Inflammatory macrophage treated with lipopolysaccharide for 4 hours (primary cell): ENCODE measurements at places on chromosomes 6 and 20.
A peak's percentile ranks its signal among the peaks of the same experiment; 100 is the strongest.

- DNase-seq: no peak
These were observed 221.7 kb downstream of the ARHGAP18 start for GRCh38 chr6:129488313-129488712.

GRCh38 chr6:137218473-137218916, 690 bp downstream of the IFNGR1 start:
- DNase-seq: peak; percentile 98

DNA sequence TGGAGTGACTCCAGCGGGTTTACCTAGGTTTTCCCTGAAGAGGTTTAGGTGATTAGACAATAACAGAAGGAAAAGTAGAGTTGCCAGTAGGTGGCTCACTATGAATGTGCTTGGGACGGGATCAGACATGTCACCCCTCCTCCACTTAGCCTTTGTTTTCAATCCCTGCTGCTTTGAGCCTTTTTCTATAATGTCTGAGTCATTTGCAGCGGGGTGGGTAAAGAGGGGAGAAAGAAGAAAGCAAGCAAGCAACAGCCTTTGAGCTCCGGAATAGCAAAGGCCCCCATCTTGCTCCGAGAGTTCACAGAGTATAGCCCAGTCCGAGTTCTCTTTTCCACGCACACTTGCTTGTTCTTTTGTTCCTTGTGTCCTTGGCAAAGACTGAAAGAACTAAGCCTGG, 129.1 kb downstream of the PACRG start:
- DNase-seq: no peak

GRCh38 chr20:6055161-6055783, 1.4 kb upstream of the LRRN4 start:
- no peak for DNase-seq

- DNase-seq: no peak
These were observed 181.8 kb downstream of the MEI4 start for GRCh38 chr6:77834591-77834996.

GRCh38 chr6:120826253-120826652, 508.0 kb downstream of the TBC1D32 start:
- peak; percentile 2 for DNase-seq

- no peak for DNase-seq
These were observed 44.2 kb upstream of the RNF146 start for GRCh38 chr6:127222418-127222817.

- DNase-seq: no peak
These were observed 585.3 kb upstream of the ARID1B start for GRCh38 chr6:156191895-156192294.

DNA sequence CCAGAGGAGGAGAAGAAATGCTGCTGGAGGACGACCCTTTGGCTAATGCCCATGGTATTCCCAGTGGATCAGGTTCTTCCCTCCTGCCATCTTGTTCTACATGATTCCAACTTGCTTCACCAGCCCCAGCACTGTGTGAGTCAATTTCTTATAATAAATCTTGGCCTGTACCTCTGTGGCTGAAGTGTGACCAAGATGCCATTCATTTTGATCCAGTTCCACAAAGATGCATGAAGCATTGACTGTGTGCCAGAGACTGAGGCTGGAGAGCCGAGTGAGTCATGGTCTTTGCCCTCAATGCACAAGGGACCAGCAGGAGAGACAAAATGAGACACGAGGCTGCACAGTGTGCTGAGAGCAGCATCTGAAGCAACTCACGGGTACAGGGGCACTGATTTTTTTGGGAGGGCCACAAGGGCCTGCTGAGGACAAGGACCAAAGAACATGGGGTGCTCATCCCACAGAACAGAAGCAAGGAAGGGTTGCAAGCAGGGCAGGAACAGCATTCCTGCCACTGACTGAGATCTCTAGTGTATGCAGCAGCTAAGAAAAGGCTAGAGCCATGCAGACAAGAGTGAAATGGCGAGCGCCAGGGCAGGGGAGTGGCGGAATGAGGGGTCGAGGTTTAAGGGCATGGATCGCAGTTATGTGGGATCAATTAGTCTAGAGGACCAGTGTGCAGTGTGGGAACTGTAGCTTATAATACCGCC, 207.0 kb downstream of the THBS2 start:
- DNase-seq: no peak

GRCh38 chr20:53609491-53610445, 16.1 kb upstream of the ZNF217 start:
- DNase-seq: peak; percentile 43

DNA sequence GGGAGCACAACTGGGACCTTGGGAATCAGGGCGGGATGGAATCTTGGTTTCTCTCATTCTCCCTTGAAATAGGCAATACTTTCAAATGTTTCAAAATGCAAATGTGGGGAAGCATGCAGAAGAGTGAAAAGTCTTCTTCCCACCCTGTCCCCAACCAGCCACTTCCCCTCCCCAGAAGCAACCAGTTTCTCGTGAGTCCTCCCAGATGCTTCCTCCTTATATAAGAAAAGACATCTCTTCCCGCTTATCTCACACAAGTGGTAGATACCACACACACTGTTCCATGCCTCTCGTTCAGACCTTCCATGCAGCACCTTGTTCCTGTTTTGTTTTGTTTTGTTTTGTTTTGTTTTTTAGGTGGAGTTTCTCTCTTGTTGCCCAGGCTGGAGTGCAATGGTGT, 25.1 kb downstream of the HCK start:
- peak; percentile 81 for DNase-seq

- peak; percentile 92 for DNase-seq
These were observed 40.1 kb upstream of the AKIRIN2 start for GRCh38 chr6:87742106-87742505.

DNA sequence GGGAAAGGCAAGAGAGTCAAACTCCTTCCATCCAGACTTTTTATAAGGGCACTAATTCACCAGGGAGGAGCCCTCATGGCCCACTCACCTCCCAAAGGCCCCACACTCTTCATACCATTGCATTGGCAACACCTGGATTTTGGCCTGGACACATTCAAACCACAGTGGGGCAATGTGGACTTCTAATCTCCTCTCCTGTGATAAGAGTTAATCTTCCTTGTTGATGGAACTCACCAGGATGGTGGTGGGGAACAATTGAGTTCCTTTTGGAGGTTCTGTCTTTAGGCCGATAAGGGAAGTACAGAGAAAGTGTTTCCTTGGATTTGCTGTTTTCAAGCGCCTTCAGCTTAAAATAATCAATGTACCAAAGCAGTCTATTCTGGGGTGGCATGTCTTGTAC, 268.7 kb downstream of the CD83 start:
- DNase-seq: no peak

GRCh38 chr6:45473121-45473993, 95.6 kb upstream of the SUPT3H start:
- DNase-seq: peak; percentile 17

DNA sequence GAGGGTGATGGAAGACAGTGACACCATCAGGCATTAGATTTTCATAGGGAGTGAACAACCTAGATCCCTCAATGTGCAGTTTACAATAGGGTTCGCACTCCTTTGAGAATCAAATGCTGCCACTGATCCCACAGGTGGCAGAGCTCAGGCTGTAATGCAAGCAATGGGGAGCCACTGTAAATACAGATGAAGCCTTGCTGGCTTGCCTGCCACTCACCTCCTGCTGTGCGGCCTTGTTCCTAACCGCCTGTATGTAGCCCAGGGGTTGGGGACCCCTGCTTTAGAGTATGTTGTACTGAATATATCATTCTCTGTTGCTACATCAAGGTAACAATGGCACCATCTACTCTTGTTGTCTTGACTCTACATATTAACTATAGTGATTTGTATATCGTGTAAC, 37.1 kb downstream of the TPD52L1 start:
- DNase-seq: no peak

DNA sequence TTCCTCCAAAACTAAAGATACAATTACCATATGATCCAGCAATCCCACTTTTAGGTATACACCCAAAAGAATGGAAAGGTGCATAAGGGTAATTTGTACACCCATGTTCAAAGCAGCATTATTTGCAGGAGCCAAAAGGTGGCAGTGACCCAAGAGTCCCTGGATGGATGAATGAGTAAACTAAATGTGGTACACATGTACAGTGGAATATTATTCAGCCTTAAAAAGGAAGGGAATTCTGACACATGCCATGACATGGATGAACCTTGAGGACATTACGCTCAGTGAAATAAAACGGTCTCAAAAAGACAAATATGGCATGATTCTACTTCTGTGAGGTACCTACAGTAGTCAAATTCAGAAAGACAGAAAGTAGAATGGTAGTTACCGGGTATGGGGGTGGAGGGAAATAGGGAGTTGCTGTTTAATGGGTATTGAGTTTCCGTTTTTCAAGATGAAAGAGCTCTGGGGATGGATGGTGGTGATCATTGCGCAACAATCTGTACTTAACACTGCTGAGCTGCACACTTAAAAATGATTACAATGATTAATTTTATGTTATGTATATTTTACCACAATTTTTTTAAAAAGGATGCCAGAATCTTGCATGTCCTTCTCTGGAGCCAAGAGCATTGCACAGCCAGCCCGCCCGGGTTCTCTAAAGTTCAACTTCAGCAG, 518.9 kb upstream of the JARID2 start:
- DNase-seq: peak; percentile 58

- DNase-seq: peak; percentile 55
These were observed 14.0 kb upstream of the GCM1 start for GRCh38 chr6:53162606-53163005.

DNA sequence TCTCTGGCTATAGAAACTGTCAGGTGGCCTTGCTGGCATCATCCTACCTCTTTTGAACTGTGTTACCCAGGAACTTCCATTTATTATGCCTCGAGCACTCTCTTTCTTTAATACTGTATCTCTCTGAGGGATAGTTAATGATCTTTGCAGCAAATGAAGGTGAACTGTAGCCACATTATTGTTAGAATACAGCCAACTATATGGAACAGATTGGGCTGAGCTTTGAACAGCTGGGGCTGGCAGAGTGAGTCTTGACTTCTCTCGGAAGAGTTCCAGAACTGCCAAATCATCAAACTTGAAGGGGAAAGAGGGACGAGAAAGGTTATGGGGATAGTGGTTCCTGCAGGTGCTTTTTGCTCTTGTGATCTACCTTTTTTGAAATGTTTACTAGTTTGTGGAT, 237.7 kb downstream of the PRL start:
- no peak for DNase-seq

DNA sequence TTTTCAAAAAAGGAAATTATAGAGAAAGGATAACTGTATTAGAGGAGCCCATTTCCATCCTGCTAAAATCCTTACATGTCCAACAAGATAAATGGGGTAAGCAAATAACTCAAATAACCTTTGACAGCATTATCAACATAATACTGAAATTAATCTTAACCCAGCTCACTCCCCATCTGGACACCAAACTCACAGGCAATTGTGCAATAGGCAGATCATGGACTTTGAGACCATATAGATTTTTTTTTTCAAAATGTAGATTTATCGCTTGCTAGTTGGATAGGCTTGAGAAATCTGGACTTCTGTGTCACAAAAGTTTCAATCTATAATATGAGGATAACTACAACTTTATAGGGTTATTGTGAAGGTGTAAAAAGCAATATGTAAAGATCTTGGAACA, 134.4 kb upstream of the ASCC3 start:
- no peak for DNase-seq

DNA sequence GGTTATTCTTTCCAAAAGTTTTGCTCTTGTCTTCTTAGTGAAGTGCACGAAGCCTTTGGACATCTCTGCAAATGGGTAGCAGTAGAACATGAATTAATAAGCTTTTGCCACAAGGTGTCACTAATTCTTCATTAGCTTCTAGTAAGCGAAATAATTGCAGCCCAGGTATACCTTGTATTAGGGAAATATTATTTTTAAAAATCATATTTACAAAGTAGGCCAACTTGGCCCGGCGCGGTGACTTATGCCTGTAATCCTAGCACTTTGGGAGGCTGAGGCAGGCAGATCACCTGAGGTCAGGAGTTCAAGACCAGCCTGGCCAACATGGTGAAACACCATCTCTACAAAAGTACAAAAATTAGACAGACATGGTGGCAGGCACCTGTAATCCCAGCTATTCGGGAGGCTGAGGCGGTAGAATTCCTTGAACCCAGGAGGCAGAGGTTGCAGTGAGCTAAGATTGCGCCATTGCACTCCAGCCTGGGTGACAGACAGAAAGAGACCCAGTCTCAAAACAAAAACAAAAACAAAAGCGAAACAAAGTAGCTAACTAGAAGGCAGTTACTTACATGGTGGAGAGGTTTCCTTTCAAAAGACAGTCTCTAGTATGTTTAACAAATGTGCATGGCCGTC, 8.8 kb upstream of the RSPH3 start:
- peak; percentile 64 for DNase-seq

DNA sequence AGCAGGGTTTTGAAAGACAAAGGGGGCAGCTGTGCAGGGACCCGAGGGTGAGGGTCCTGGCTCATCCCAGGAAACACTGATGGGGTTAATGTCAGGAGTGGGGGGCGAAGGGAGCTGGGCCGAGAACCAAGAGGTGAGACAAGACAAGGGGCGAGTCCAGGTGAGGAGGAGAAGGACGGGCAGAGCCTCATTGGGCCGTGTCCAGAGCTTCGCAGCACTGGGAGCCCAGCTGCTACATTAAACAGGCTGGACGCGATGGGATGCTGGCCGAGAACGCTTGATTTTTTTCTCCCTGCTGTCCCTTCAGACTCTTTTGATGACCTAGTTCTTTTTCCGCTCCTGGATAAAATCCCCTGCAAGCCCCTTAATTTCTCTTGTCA, 172.8 kb upstream of the SNX9 start:
- no peak for DNase-seq

GRCh38 chr6:36123270-36124139, 6.8 kb upstream of the MAPK13 start:
- peak; percentile 78 for DNase-seq

- no peak for DNase-seq
These were observed 59.5 kb downstream of the RAMACL start for GRCh38 chr6:166526937-166527336.

DNA sequence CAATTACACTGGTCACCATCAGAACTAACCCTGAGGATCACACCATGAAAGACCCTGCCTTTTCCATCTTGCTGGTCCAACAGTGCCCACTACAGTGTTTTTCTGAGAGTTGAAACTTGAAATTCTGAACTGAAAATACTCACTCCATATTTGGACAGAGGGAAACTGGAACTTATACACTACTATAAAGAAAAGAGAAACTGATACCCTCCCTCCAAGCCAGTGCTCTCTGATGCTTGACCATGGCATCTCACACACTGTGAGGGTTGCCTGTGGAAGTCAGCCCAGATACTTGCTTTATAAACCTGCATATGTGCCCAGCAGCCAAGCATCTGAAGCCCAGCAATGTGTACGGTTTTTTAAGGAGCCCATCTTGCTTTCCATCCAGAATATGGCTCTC, 108.7 kb downstream of the FOXA2 start:
- no peak for DNase-seq

GRCh38 chr6:167336844-167337630, 12.2 kb downstream of the TTLL2 start:
- no peak for DNase-seq

GRCh38 chr6:4210629-4211419, 75.4 kb upstream of the ECI2 start:
- DNase-seq: peak; percentile 44
